Right renal cortex interstitium (tissue), 3 donors: ENCODE measurements at places on chromosomes 5 and 9. TPM values are rescaled to one million over a fixed set of nuclear protein-coding genes. Genes with fewer than 3 reads are reported as not detected.

The TOR2A gene
- 13.4 TPM for polyA plus RNA-seq

The CDH6 gene
- 66.1 TPM for polyA plus RNA-seq

The MRNIP gene
- 29.1 TPM for polyA plus RNA-seq

The CSF2 gene
- not detected for polyA plus RNA-seq

The ATG10 gene
- polyA plus RNA-seq, result 15.8 TPM

The FAT2 gene
- 9.4 TPM for polyA plus RNA-seq

The ACTBL2 gene
- not detected for polyA plus RNA-seq

The DCAF10 gene
- polyA plus RNA-seq, result 34.0 TPM

The NDFIP1 gene
- 146 TPM for polyA plus RNA-seq

The CD74 gene
- 272 TPM for polyA plus RNA-seq

DNA sequence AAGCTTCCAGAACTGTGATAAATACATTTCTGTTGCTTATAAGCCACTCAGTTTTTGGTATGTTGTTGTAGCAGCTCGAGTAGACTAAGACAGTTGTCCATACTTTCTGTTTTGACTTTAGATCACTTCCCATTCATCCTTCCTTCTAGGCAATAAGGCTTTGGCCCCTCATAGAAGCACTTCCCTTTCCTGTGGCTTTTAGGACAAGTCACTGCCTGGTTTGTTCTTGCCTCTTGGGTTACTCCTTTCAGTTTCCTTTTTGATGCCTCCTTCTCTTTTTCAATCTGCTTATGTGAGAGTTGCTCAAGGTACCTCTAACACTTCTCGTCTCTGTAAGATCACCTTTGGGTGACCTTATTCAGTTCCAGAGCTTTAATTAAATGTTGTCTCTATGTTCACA is 72.4 kb upstream of the NTRK2 start:
- DNase-seq, result no peak

DNA sequence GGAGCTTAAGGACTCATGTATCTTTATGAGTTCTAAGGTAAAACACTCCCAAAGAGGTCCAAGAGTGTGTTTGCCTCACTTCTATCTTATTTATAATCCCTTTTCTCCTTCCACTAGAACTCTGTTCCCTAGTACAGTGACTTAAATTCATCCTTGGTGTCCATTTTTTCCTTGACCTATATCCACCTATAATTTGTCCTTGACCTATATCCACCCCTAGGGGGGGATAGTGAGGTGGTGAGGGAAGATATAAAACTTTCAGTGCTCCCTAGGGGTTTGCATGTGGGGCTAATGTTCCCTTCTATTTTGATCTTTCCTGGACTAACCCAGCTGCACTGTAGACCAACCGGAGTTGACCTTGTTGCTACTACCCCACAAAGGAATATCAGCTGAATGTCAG is 83.5 kb upstream of the GNAQ start:
- DNase-seq, result no peak

DNA sequence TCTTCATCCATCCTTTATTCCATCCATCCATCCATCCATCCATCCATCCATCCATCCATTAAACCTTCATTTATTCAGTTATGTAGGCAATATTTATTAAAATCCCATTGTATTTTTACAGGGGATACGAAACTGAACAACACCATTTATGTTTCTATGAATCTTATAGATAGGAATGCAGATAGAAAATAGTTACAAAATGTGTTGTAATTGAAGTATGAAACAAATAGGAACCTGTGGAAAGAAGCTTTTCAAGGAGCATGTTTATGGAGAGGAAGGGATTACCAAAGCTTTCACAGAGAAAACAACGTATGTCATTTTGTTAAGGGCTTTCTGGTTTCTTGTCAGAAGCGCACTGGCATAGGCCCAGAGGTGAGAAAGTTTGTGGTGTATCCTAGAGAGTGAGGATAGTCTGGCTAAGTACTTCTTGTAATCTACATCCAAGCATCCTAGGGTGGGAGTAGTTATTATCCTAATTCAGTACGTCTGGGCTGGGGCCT is 184.0 kb downstream of the CNTLN start:
- DNase-seq, result no peak

DNA sequence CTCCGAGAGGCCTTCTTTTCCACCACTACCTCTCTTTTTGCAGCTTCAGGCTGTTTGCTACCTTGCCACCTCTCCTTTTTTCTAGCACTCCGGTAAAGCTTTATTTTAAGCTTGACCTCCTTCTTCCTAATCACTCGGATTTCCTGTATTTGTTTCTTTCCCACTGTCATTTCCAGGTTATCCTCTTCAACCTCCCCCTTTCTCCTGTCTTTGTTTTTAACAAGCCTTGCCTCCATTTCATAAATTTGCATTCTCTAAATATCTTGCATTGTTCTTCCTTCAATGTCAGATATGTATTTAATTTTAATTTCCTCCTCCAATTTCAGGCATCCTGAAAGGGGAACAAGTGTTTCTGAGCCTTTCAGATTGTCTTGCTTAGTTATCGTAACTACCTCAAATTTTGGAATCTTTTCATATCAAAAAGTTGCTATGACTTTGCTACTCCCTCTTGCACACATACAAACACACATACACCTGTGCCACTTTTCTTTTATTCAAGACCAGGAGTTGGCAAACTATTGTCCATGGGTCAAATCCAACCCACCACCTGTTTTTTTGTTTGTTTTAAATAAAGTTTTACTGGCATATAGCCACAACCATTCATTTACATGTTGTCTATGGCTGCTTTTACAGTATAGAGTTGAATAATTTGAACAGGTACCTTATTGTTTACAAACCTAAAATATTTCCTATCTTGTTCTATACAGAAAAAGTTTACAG is 22.7 kb downstream of the DPYSL3 start:
- no peak for DNase-seq

- DNase-seq, result no peak
Observed at GRCh38 chr5:57878301-57878722, 395.7 kb upstream of the ACTBL2 start.

GRCh38 chr5:59746241-59746765 is 147.2 kb downstream of the PDE4D start:
- no peak for DNase-seq

DNA sequence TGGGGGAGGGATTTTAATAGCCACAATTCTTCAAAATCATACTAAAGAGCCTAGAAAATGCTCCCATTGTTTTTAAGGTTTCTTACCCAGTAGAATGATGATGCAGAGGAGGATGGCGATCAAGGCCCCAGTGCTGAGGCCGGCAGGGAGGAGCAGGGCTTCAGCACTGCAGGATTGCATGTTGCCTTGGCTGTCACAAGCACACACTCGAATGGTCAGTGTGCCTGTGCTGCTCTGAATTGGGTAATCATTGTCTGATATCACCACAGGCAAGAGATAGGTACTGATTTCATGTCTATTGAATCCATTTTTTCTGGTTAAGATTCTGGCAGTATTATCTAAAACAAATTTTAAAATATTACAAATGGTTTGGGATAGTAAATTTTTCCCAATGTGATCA is 153.3 kb downstream of the CDH10 start:
- DNase-seq, result no peak

DNA sequence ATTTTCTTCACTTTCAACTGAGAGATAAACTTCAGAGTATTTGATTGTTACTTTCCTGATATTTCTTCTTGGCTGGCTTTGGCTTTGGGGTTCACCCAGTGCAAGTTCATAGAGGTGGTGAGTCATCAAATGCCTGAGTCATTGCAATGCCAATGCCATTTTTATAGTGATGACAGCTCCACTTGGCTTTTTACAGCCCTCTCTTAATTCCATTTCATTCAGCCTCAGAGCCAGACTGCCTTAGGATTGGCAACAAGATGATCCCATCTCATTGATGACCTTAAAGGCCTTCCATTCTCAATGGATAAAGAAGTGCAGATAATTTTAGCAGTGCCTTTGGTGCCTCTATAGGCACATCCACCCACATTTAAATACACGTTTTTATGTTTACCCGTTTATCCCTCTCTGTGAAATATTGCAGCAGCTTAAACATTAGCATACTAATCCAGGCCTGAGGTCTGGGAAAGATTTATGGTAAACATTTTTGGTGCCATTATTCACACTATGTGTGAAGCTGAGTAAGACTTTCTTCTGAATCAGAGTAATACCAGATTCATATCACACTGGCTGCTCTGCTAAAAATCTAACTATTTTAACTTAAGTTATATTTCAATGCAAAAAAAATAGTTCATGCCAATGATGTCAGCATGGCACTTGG is 88.9 kb upstream of the TYRP1 start:
- no peak for DNase-seq

GRCh38 chr5:62649476-62650113 is 71.0 kb downstream of the LRRC70 start:
- no peak for DNase-seq

DNA sequence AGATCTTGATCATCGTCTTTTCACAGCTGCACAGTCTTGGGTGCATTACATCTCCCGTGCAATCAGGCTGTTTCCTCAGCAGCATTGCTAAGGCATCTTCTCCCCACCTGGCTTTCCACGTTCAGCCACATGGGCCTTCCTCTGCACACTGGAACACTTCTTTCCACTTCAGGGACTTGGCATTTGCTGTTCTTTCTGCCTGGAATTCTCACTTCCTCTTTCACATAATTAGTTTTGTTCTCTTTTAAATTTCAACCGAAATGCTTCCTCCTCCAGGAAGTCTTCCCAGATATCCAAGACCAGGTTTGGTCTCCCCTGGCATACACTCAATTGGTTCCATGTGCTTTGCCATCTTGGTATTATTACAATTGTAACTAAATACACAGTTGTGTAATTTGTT is 43.8 kb downstream of the WHRN start:
- no peak for DNase-seq

- no peak for DNase-seq
Observed at GRCh38 chr9:34049630-34050384, 1.1 kb upstream of the UBAP2 start.

- DNase-seq, result no peak
Observed at GRCh38 chr9:36560771-36561170, 11.9 kb upstream of the MELK start.

- no peak for DNase-seq
Observed at GRCh38 chr9:135757356-135757755, 55.4 kb downstream of the KCNT1 start.

DNA sequence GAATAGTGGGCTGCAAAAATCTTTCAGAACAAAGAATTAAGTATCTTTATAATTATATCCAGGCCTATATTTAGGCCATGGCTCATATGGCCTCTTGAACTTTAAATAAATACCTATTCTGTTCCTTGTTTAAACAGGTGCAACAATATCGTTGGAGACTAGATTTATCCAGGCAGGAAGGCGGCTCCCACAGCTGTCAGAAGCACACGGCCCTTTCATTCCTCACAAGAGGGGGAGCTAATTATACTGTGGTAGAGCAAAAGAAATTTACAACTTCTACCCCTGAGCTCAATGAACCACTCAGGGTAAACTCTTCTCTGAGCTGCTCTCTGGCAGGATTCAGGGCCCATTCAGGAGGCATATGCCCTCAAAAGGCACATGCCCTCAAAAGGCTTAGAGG is 31.3 kb downstream of the TMEM174 start:
- DNase-seq, result no peak

DNA sequence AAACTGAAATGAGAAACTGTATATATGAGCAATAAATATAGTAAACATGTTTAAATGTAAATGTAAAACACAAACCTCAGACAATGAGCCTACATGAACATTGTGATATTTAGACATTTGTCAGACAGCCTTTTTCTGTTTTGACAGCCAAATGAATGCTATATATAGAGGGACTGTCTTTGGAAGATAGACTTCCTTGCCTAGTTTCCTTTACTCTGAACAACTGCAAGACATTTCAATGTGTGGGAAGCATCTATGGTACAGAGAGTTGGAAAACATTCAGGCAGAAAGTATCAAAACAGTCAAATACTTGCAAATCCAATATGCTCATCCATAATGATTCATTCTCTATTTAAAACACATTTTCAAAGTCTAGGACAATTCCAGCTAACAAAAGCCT is 31.7 kb upstream of the TUSC1 start:
- DNase-seq, result no peak

DNA sequence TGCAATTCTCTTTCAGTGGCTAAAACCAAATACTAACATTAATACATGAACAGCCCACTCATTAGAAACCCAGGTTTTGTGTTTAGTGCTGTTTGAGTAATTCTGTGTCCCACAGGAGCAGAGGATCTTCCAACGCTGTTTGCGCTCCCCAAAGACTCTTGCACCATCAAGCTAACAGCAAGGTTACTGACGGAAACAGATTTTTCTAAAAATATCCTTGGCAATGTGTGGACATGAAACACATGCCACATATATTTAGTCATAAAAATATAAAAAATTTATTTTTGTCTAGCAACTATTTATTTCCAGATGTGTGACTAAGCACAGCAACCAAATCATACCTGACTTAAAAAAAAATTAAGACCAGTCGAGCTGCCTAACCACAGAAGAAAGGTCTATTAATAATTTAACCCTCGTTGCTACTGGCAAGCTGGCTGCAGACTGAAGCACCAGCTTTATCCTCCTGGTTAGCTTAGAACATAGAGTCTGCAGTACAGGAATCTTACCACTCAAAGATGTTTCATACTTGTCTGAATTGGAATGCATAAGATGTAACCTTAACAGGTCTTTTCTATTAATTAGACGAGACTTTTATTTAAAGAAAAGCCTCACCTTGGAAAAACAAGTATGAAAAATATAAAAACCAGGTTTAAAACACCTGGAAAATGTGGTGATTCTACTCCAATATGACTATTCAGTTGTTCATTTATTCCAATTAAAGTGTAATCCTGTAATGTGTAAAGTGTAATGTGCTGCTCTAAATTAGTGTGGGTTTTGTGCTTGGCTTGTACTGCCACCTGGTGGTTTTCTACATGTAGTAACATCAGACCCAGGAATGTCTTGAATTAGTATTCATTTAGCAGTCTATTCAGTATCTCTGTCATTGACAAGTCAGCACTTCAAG is 272.5 kb downstream of the EPB41L4A start:
- DNase-seq, result peak; percentile 70

- no peak for DNase-seq
Observed at GRCh38 chr9:94692601-94693000, 33.9 kb upstream of the AOPEP start.

- no peak for DNase-seq
Observed at GRCh38 chr5:124742983-124743601, 3.3 kb downstream of the ZNF608 start.

GRCh38 chr5:146643776-146644175 is 127.8 kb upstream of the GPR151 start:
- no peak for DNase-seq

GRCh38 chr5:98941131-98941883 is 12.5 kb upstream of the CHD1 start:
- no peak for DNase-seq

- DNase-seq, result no peak
Observed at GRCh38 chr9:72579880-72580550, 58.6 kb downstream of the TMC1 start.

- DNase-seq, result no peak
Observed at GRCh38 chr5:156191547-156191946, 135.4 kb upstream of the SGCD start.

DNA sequence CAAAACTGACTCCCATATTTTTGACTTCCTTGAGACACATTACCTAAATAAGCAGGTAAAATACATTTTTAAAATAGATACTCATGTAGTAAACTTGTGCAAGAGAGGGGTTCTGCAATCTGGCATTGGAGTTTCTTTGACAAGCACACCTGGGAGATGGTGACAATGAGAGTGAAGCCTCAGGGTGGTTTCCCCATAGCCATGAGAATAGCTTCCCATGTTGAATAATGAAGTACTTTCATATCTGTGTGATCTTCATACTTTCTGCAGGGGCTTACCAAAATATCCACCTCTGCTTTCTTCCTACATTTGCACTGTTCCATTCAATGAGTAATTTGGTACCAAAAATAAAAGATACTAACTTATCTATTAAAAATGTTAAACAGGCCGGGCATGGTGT is 44.7 kb upstream of the VCAN start:
- DNase-seq, result no peak

GRCh38 chr5:151719228-151720000 is 32.7 kb upstream of the SPARC start:
- DNase-seq, result no peak

- DNase-seq, result no peak
Observed at GRCh38 chr5:139638090-139638735, 9.9 kb upstream of the CXXC5 start.
